ENCODE measurements at places on chromosomes 13 and 19.
A peak's percentile ranks its signal among the peaks of the same experiment; 100 is the strongest.

- peak; percentile 91 for DNase-seq
These were observed 2.8 kb downstream of the DMPK start for GRCh38 chr19:45779231-45780145.

DNA sequence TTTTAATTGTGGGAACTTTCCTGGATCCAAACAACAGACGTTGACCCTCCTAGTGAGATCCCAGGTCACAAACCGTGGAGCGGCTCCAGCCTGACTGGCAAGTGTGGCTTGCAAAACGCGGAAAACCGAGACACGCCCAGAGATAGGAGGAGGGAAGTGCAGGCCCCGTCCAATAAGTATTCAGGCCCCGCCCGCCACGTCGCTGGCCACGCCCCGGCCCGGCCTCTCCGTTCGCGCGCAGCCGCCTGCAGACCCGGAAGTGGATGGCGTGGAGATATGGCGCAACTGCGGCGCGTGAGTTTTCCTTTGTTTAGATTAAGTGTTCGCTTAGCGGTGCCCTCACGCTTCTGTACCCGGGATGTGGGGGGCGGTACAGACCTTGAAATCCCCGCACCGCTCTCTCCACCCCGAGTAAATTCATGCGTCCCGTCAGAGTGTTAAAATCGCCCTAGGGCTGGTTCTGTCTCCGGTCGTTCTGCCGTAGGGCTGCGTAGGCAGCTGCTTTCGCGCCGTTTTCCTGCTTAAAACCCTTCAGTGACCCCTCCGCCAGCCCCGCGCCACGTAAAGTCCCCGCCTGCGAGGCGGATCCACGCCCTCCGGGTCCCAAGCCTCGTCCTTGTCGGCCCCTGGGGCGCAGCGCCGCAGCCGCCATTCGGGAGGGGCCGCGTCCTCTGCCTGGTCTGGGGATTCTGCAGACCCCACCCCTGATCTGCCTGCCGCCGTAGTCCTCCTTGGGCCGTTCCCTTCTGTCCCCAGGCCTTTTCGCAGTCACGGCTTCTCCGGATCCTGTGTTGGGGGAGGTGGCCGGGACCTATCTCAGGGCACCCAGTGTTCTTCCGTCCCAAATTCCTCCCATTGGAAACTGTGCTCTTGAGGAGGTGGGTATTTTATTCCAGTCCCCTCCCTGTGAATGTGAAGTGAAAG lies at the start of gene ZNF766:
Gene ZNF766 (plus strand): TSS at position 250 of the 924 bp plus-strand sequence. CDS start 27 bp downstream, at position 277.
- DNase-seq = peak; percentile 94

DNA sequence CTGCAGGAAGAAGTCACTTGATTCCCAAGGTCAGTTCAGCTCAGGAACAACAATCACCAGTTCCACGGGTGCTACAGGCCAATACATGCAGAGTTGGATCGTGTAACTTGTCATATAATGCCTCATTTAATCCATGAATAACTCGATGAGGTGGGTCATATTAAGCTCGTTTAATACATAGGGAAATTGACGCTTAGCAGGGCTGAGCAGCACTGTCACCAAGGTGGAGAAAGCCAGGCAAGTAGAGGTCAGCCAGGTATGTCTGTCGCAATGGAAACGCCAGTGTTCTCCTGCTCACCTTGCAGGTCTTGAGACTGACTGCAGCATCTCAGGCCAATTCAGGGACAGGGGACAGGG lies 52.3 kb downstream of the CCDC70 start:
- DNase-seq = no peak

GRCh38 chr19:30375553-30376031 lies 3.4 kb downstream of the ZNF536 start:
- DNase-seq = no peak

GRCh38 chr13:77600701-77601100 lies 65.2 kb downstream of the SCEL start:
- DNase-seq = no peak

GRCh38 chr19:55624109-55625003 lies at the start of gene ZNF784:
Gene ZNF784, minus strand, starts transcription at chr19:55624566. Its CDS starts 5 bp downstream, at chr19:55624561.
- peak; percentile 93 for DNase-seq

GRCh38 chr19:49553451-49554271 lies 25.9 kb downstream of the RCN3 start:
- no peak for DNase-seq

- no peak for DNase-seq
These were observed 454.3 kb downstream of the PCDH17 start for GRCh38 chr13:58085819-58086218.

DNA sequence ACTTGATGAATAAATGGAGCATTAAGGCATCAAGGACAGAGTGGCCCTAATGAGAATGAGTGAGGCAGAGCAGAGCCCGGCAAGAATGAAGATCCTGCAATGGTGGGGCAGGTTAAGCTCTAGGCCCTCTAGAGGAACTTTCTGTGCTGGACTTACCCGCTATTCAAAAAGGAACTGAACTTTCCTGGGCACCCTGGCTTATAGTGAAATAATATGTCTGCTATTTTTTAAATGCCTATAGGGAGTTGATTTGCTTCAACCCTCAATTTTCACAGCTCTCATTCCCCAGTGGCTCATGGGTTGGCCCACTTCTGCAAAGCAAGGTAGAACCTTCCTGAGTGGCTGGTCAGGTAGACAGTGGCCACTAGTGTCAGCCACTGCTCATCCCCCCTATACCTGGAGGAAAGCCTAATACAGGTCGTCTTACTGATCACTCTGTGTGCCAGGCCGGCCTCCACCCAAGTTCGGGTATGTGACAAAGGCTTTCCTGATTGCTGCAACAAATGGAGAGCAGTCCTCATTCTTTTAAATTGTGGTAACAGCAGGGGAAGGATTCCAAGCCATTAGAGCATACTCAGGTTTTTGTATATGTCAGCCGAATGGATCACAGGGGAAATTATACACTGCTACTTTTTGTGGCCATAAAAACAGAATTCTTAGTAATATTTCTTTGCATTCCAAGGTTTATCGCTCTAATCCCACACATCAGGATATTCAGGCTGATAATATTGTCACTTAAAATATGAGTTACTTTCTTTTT lies 103.0 kb downstream of the KL start:
- no peak for DNase-seq

GRCh38 chr19:18249834-18250233 lies 23.6 kb upstream of the PDE4C start:
- DNase-seq = no peak

DNA sequence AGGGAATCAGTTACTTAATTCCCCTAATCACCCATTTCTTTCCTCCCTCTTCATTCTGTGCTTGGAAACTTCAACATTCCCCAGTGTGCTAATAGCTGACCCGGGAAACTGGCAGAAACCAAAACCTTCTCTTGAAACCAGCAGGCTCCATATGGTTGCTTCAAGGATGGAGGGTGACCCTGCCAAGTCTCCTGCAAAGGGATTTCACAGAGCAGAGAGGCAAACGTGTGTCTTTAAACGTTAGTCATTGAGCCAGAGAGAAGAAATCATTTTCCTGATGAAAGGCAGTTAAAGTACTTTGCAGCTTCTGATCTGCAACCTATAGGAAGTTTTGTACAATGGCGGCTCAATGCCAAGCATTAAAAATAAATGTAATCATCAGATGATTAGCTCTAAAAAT lies 220.9 kb downstream of the POU4F1 start:
- DNase-seq = no peak

GRCh38 chr19:2560369-2560768 lies 84.4 kb downstream of the GADD45B start:
- DNase-seq = no peak

GRCh38 chr19:14479975-14480699 lies 5.0 kb upstream of the PTGER1 start:
- no peak for DNase-seq

DNA sequence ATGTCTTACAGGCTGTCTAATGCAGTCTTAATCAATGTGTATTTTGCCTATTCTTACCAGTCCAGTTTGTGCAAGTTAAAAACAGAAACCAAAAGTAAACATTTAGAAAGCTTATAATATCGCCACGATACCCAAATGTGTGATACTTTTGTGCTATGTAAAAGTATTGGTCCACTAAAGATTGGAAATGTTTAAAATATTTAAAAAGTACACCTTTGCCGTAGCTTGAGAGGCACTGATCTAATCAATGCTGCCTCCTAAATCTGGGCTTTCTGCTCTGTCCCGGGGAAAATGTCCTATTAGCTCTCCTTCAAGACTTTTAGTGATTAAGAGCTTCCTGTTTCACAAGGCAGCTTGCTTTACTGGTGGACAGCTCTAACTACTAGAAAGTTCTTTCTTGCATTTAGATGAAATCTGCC lies 64.7 kb downstream of the DNAJC15 start:
- DNase-seq = no peak

DNA sequence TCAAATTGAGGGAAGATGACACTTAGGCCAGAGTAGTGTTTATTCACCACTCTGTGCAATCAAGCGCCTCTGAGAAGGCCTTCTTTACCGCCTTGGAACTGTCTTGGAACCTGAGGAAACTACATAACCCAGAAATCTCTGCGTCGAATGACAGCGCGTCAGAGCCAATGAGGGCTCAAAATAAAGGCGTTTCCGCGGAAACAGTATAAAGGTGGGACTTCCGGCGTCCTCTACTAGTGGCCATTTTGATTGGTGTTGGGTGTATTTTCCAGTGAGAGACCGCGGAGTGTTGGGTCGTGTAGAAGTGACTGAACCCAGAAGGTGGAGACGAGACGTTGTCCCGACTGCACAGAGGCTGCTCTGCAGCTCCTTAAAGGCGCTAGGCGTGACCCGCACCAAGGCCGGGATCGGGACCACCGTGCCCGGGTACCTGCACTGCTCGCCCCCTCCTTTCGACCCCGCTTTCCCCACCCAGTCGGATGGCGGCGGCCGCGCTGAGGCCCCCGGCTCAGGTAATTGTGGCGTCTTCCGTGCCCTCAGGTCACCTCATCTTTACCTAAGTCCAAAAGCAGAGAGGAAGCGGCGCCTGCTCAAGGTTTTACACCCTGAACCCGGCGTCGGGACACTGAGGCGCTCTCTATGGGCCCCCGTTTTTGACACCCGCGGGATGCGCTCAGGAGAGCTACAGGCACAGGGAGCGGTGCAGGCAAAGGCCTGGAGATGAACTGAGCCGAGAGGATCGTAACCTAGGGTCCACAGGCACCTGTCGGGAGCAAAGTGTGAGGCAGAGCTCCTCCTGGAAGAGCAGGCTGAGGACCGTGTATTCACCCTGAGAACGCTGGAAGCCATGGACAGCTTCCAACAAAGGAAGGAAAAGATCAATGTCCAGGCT lies at the start of gene ZNF776:
Gene ZNF776 (plus strand): TSS at position 236 of the 892 bp plus-strand sequence. CDS start 244 bp downstream, at position 480.
- peak; percentile 60 for DNase-seq

GRCh38 chr13:108915634-108916512 lies 286.5 kb downstream of the MYO16 start:
- peak; percentile 89 for DNase-seq

DNA sequence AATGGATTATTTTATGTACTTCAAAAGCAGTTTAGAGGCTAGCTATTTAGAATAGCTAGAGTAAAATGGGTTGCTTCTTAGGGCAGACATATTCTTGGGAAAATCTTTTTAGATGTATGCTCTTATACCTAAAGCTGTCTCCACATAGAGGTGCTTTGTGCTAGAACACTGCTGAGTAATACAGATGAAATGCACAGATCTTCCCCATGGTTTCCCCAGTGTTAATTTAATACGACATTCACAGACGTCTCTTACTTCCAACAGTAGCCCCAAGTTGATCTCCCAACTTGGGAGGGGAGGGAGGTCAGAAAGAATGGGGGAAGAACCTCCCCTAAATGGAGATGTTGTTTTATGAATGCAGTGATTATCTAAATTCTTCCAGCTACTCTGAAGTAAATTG lies 16.9 kb downstream of the NALCN start:
- no peak for DNase-seq

DNA sequence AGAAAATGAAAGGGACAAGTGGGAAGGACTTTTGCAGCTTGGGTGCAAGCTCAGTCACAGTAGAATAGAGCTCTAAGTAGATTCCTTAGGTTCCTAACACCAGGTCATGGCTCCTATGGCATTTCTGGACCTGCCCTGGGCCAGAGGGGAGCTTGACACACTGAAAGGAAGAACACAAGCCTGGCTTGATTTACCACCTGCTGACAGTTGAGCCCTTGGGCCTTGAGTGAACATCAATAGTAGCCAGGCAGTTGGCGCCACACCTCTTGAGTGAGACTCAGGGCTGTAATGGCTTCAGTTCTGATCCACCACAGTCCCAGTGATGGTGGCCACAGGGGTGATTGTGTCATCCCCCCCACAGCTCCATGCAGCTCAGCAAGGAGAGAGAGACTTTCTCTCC lies 221.9 kb upstream of the PCDH17 start:
- no peak for DNase-seq

GRCh38 chr13:91158017-91158395 lies 189.5 kb upstream of the MIR17HG start:
- DNase-seq = no peak

- no peak for DNase-seq
These were observed 170.0 kb downstream of the COL4A1 start for GRCh38 chr13:110136660-110137585.

DNA sequence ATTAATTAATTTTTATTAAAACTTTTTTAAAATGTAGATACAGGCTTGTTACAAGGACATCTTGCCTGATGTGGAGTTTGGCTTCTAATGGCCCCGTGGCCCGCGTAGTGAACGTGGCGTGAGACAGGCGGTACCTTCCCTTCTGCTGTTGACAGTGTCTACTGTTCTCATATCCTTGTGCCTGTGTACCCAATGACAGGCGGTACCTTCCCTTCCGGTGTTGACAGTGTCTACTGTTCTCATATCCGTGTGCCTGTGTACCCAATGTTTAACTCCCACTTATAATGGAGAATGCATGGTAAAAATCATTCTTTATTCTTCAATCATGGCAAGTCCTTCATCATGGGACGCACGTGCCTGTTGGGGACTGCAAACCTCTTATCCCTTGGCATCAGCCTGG lies 79.1 kb upstream of the ZNF835 start:
- no peak for DNase-seq

GRCh38 chr19:46602392-46603194 lies 1.5 kb downstream of the CALM3 start:
- no peak for DNase-seq

DNA sequence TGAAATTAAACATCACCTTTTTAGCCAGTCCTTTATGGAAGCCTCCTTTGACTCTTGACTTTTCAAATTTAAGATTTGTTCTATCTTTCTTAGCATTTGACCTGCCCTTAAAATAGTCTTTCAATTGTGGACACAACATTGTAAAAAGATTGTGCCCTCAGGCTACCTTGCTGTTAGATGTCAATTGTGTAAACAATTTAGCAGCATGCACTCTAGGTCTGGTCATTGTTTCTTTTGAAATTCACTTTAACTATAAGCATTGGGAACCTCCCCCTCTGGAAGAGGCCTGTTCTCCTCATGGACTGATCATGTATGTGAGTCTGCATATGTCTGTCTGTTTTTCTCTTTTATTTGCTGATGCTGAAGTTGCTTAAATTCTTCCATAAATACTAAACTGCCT lies 31.5 kb upstream of the PABPC3 start:
- DNase-seq = no peak

DNA sequence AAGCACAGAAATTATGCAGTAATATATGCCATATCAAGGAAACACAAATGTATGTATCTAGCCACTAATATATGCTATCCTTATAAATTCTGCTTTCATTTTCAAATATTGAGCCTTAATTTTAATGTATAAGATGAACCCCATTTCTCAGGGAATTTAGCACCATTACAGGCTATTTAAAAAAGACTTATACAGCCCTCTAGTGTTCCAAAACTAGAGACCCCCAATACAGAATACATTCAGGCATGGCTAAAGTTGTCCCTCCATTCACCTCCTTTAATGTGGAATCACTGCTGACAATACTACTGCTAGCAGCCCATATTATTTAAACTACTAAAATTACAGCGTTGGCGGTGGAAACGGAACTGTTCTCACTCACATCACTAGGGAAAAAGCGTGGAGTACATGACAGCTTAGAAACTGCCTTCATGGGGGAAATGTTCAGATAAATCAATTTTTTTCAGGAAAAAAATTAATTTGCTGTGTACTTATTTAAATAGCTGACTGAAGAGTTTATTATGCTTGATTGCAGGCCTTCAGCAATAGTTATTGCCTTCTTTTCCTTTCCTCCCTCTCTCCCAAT lies 541.0 kb downstream of the PCDH9 start:
- DNase-seq = no peak
